Hematopoietic multipotent progenitor cell (in vitro differentiated cells): ENCODE measurements at places on chromosomes 7 and 10. TPM values are rescaled to one million over a fixed set of nuclear protein-coding genes. Genes with fewer than 3 reads are reported as not detected.

LRCH4 gene
- total RNA-seq = 109 TPM

CEP41 gene
- total RNA-seq = 7.0 TPM

UBE3C gene
- 24.8 TPM for total RNA-seq

SUGCT gene
- 0.81 TPM for total RNA-seq

UCN3 gene
- not detected for total RNA-seq

TMEM106B gene
- total RNA-seq = 17.5 TPM

TMEM196 gene
- not detected for total RNA-seq

PTCD1 gene
- total RNA-seq = 8.9 TPM

IFIT1B gene
- under 0.01 TPM for total RNA-seq

TRIM74 gene
- 5.9 TPM for total RNA-seq

TRIL gene
- total RNA-seq = under 0.01 TPM

STK17A gene
- total RNA-seq = 10.8 TPM

CPA2 gene
- total RNA-seq = under 0.01 TPM

PTPN20 gene
- total RNA-seq = 1.6 TPM

SPOCK2 gene
- 31.0 TPM for total RNA-seq

COL26A1 gene
- under 0.01 TPM for total RNA-seq

MMD2 gene
- total RNA-seq = not detected

CALN1 gene
- total RNA-seq = 22.1 TPM

SH2D4B gene
- total RNA-seq = under 0.01 TPM

MYL7 gene
- total RNA-seq = not detected

GIMAP4 gene
- total RNA-seq = 1.3 TPM

SLC26A5 gene
- total RNA-seq = not detected
